GM12878 (cell line): ENCODE measurements at places on chromosomes 1 and 21. TPM values are rescaled to one million over a fixed set of nuclear protein-coding genes. Genes with fewer than 3 reads are reported as not detected.

DNA sequence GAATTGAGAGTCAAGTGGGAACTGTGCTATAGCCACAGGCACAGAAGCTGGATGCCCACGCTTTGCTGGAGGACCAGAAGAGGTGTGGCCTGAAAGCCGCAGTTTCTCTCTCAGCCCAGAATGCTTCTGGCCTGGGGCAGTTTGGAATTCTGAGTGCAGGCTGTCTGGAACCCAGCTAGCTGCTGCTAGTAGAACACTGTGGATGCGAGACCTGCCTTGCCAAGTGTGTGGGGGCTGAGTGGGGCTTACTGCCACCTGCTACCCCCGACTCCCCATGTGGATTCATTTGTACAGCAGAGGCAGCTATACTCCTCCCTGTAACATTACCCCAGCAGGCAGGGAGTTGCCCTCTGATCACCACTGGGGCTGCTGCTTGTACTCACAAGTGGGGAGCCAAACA, 12.2 kb downstream of the ADAMTS1 start:
- no peaks in the 10 kb centered on the region for H3K36me3 ChIP-seq
- H3K4me1 ChIP-seq, result no peaks in the 10 kb centered on the region
- no peaks in the 10 kb centered on the region for H3K27me3 ChIP-seq
- H3K4me3 ChIP-seq, result no peak overlapping the region
- no peak for DNase-seq
- no peak overlapping the region for H3K27ac ChIP-seq

DNA sequence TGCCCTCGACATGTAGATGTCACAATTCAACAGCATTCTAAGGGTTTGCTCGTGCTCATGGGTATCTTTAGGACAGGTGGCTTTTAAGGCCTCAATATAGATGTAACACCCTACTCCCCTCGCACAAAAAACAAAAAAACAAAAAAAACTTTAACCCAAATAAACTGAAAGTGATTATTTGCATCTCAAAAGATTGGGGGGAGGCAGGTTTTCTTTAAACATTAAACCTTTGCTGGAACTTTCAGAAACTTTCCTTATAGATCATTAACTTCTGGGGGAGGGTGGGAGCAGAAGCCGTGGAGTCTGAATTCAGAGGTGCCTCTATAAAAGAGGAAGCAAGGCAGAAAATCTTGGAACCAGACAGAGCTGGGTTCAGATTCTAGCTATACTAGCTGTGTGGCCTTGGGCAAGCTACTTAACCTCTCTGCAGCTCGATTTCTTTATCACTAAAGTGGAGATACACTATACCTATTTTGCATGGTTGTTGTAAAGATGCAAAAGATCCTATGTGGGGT, 3.2 kb upstream of the KIAA1614 start:
- no peaks in the 10 kb centered on the region for H3K36me3 ChIP-seq
- H3K4me1 ChIP-seq, result peaks cover 22% of the 10 kb centered on the region
- DNase-seq, result peak; percentile 52
- peaks cover 3% of the 10 kb centered on the region; the same call in 1 of the 2 replicates for H3K27me3 ChIP-seq
- peak overlapping the region; percentile 26; the same call in 1 of the 2 replicates for H3K4me3 ChIP-seq

DNA sequence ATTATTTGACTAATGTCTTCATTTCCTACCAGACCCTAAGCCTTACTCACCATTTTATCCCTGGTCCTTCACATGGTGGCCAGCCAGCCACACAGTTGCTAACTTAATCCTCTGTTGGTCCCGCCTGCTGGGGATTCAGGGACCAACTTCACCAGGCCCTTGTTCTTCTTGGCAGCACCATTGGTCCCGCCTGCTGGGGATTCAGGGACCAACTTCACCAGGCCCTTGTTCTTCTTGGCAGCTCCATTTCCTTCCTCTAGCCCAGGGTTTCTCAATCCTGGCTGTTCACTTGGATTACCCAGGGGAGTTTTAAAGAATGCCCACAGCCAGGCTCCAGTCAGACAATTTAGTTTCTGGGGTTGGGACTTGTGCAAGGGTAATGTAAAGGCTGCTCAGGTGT, 233.1 kb upstream of the CSF3R start:
- no peak overlapping the region for H3K27ac ChIP-seq
- no peaks in the 10 kb centered on the region for H3K4me1 ChIP-seq
- no peaks in the 10 kb centered on the region for H3K36me3 ChIP-seq
- DNase-seq, result no peak
- H3K4me3 ChIP-seq, result no peak overlapping the region
- H3K27me3 ChIP-seq, result peaks cover 3% of the 10 kb centered on the region

DNA sequence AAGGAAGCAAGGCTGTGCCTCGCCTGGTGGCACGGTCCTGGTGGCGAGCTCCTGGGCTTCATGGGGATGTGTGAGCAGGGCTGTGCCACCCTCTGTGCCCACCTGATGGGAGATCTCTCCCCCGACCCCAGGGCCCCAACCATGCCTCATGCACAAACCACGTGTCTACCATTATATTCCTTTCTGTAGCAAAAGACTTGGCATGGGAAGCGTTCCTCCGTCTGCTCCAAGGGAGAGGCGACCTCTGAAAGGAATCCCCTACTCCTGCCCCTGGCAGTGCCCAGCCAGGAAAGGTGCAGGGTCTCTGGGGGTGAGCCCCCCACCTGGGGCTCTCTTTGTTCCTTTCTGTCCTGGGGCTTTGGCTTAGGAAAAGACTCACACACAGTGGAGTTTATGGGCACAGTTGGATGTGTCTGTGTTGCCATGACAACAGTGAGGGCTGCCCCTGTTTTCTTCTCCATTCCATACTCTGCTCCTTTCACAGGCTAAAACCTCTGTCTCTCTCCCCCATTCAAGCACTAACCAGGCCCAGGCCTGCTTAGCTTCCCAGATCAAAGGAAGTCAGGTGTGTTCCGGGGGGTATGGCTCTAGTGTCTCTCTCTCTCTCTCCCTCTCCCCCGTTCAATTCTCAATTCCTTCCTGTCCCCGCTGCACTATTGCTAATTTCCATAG, 21.4 kb upstream of the LRRN2 start:
- no peaks in the 10 kb centered on the region for H3K4me1 ChIP-seq
- no peaks in the 10 kb centered on the region for H3K36me3 ChIP-seq
- H3K27me3 ChIP-seq, result no peaks in the 10 kb centered on the region
- no peak overlapping the region for H3K27ac ChIP-seq
- H3K4me3 ChIP-seq, result no peak overlapping the region

DNA sequence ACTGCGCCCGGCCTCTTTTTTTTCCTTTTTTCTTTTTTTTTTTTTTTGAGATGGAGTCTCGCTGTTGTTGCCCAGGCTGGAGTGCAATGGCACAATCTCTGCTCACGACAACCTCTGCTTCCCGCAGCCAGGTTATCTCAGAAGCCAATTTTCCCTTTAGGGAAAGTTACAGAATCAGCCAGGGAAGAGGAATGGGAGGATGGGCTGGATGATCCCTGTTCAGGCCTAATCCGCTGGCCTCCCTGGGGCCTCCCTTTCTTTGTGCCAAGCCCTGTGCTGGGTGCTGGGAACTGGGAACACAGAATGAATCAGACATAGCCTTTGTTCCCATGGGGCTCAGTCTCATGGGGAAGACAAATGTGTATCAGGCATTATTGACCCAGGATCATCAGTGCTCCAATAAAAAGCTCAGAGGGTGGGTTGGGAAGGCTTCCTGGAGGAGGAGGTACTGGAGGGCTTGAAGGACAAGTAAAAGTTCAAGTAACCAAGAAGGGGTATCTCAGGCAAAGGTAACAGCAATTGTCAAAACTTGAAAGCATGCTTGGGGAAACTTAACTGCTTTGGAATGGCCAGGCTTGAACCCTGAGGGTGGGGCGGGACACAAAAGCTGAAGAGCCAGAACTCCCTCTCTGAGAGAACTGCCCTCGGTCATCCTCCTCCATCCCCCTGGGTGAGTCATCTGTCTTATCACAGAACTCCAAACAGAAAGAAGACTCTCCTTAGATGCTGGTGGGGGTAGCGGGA, 14.3 kb downstream of the ECHDC2 start:
- no peak for DNase-seq
- H3K27ac ChIP-seq, result no peak overlapping the region
- H3K4me1 ChIP-seq, result no peaks in the 10 kb centered on the region
- H3K4me3 ChIP-seq, result no peak overlapping the region
- H3K27me3 ChIP-seq, result no peaks in the 10 kb centered on the region

DNA sequence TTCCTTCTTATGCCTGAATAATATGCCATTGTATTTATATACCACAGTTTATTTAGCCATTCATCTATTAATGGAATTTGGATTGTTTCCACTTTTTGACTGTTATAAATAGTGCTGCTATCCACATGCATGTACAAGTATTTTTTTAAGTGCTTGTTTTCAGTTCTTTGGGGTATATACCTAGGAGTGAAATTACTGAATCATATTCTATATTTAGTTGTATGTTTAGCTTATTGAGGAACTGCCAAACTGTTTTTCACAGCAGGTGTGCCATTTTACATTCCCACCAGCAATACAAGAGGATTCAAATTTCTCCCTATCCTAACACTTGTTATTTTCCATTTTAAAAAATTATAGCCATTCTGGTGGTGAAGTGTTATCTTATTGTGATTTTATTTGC, 7.6 kb upstream of the HJV start:
- H3K27me3 ChIP-seq, result peaks cover 2% of the 10 kb centered on the region; the same call in 1 of the 2 replicates
- H3K27ac ChIP-seq, result no peak overlapping the region
- H3K4me1 ChIP-seq, result no peaks in the 10 kb centered on the region
- no peak for DNase-seq
- H3K36me3 ChIP-seq, result no peaks in the 10 kb centered on the region

DNA sequence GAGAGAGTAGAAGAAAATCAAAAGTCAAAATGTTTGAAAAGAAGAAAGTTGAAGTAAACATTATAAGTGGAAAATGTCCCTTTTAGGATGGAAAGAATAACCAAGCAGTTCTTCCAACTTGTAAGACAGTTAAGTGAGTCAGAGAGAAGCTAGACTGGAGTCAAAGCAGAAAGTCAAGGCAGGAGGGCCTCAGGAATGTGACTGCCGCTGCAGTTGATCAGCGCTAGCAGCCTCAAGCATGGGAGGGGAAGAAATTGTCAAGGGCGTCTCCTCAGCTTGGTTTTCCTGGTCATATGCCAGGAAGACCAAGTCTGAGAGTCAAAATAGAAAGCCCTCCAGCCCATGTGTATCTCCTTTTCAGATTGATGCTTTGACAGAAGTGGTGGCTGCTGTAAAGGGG, 23.2 kb downstream of the HAO2 start:
- H3K27me3 ChIP-seq, result peaks cover 3% of the 10 kb centered on the region; the same call in 1 of the 2 replicates
- H3K4me1 ChIP-seq, result no peaks in the 10 kb centered on the region
- H3K36me3 ChIP-seq, result no peaks in the 10 kb centered on the region
- no peak for DNase-seq
- H3K27ac ChIP-seq, result no peak overlapping the region
- no peak overlapping the region for H3K4me3 ChIP-seq

GRCh38 chr1:58497499-58497898, 49.0 kb downstream of the OMA1 start:
- H3K4me1 ChIP-seq, result no peaks in the 10 kb centered on the region
- no peaks in the 10 kb centered on the region for H3K27me3 ChIP-seq
- H3K36me3 ChIP-seq, result no peaks in the 10 kb centered on the region; the same call in 1 of the 2 replicates

DNA sequence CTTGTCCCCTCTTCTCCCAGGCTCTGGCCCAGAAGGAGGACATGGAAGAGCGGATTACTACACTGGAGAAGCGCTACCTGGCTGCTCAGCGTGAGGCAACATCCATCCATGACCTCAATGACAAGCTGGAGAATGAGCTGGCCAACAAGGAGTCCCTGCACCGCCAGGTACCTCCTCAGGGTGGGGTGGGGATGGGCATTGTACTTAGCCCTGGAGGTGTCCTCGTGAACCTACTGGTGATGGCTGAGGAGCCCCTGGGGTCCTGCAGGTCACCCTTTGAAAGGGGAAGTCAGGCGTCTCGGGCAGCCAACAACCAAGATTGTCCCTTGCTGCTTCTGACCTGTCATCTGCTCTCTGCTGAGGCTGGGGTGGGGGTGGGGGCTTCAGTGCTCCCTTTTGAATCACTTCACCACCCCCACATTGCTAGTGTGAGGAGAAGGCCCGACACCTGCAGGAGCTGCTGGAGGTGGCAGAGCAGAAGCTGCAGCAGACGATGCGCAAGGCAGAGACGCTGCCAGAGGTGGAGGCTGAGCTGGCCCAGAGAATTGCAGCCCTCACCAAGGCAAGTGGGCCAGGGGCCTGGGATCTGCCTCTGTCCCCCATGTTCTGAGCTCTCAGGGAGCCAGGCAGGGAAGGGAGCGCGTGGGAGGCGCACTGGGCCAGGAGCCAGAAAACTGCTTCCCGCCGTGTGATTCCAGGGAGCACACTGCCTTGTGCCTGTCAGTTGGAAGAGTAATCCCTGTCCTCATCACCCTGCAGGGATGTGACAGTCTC, 19.7 kb downstream of the PPFIA4 start:
- DNase-seq, result no peak
- no peak overlapping the region for H3K27ac ChIP-seq
- no peaks in the 10 kb centered on the region for H3K27me3 ChIP-seq
- H3K4me3 ChIP-seq, result no peak overlapping the region

DNA sequence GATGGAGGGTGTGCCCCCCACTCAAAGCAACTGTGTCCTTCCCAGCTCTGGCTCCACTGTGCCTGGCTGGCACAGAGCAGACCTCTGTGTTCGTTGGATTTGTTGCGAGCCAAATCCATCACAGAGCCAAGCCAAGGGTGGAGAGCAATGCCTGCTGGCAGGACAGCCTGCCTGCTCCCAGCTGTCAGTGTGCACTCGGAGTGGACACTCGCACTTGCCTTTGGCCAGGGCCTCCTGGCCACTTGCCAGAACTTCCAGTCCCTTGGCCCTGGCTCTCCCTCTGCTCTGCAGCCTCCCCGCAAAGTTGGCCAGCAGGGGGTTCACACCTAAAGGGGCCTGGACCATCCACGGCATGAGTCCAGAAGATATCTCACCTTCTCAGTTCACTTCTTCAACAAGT, 16.4 kb downstream of the HEYL start:
- H3K4me1 ChIP-seq, result no peaks in the 10 kb centered on the region
- H3K27ac ChIP-seq, result no peak overlapping the region
- H3K4me3 ChIP-seq, result no peak overlapping the region
- H3K27me3 ChIP-seq, result peaks cover 2% of the 10 kb centered on the region; the same call in 1 of the 2 replicates
- no peaks in the 10 kb centered on the region for H3K36me3 ChIP-seq

GRCh38 chr1:101187297-101187696, 49.5 kb upstream of the S1PR1 start:
- no peaks in the 10 kb centered on the region for H3K27me3 ChIP-seq
- H3K4me1 ChIP-seq, result no peaks in the 10 kb centered on the region
- H3K36me3 ChIP-seq, result no peaks in the 10 kb centered on the region
- no peak for DNase-seq
- no peak overlapping the region for H3K4me3 ChIP-seq

GRCh38 chr1:29948581-29948980, 712.3 kb downstream of the PTPRU start:
- no peak for DNase-seq
- no peaks in the 10 kb centered on the region for H3K36me3 ChIP-seq
- H3K4me3 ChIP-seq, result no peak overlapping the region
- H3K4me1 ChIP-seq, result no peaks in the 10 kb centered on the region
- no peaks in the 10 kb centered on the region for H3K27me3 ChIP-seq

DNA sequence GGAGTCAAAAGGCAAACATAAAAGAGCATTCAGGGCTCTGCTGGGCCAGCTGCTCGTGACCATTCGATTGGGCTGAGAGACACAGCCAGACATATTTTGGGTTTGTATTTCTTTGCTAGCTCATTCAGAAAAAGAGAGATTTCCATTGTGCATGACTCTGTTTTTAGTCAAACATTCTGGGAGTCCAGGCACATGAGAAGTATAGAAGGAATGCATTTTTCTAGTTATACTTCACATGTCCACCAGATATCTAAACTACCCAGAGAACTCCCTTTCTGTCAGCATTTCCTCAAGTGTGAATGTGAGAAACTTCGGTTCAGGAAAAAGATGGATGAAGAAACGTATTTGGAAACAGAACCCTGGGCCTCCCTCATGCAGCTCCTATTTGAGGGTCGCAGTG, 6.3 kb upstream of the KCNE1 start:
- H3K4me1 ChIP-seq, result peaks cover 7% of the 10 kb centered on the region; the same call in 1 of the 2 replicates
- no peaks in the 10 kb centered on the region for H3K27me3 ChIP-seq
- no peak overlapping the region for H3K27ac ChIP-seq
- peaks cover 2% of the 10 kb centered on the region; the same call in 1 of the 2 replicates for H3K36me3 ChIP-seq
- H3K4me3 ChIP-seq, result no peak overlapping the region

Gene PTCH2
- polyA plus RNA-seq, result 0.33 TPM in 1 of 2 replicates, not detected in the other

Gene IPO9
- polyA plus RNA-seq, result 71.2 and 72.4 TPM in 2 replicates

Gene FAM3B
- polyA plus RNA-seq, result not detected in 2 replicates

Gene TLCD4
- polyA plus RNA-seq, result not detected in 2 replicates

Gene B3GALT5
- not detected in 2 replicates for polyA plus RNA-seq
